Activated T-helper 1 cell treated with anti-CD3 and anti-CD28 coated beads, Interleukin-12 subunit alpha, Interleukin-12 subunit beta, Interleukin-2, Interleukin-4 antibody, amounts not matched to agents 30 ng/mL and 10 ng/mL and 1 ng/mL, durations not matched to agents 14 hours and 24 hours and 36 hours (primary cell): ENCODE measurements at places on chromosomes 2 and 18. TPM values are rescaled to one million over a fixed set of nuclear protein-coding genes. Genes with fewer than 3 reads are reported as not detected.

The SDC1 gene
- total RNA-seq: 0.26 and 0.27 TPM in 2 replicates

The CFC1 gene
- total RNA-seq: not detected in 2 replicates

DNA sequence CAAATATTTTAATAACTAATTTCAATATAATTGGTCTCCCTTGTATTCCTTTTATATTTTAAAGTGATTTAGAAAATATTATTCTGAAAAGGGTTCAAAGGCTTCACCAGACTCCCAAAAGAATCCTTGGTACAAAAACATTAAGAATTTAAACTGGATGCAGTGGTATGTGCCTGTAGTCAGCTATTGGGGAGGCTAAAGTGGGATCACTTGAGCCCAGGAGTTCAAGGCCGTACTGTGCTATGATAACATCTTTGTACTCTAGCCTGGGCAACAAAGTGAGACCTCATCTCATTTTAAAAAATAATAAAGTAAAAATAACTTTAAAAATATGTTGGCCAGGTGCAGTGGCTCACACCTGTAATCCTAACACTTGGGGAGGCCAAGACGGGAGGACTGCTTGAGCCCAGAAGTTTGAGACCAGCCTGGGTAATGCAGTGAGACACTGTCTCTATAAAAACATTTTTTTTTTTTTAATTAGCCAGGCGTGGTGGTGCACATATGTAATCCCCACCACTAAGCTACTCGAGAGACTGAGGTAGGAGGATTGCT lies 14.7 kb downstream of the NCL start:
- H3K27me3 ChIP-seq: no peaks in the 10 kb centered on the region
- no peak overlapping the region for H3K27ac ChIP-seq

DNA sequence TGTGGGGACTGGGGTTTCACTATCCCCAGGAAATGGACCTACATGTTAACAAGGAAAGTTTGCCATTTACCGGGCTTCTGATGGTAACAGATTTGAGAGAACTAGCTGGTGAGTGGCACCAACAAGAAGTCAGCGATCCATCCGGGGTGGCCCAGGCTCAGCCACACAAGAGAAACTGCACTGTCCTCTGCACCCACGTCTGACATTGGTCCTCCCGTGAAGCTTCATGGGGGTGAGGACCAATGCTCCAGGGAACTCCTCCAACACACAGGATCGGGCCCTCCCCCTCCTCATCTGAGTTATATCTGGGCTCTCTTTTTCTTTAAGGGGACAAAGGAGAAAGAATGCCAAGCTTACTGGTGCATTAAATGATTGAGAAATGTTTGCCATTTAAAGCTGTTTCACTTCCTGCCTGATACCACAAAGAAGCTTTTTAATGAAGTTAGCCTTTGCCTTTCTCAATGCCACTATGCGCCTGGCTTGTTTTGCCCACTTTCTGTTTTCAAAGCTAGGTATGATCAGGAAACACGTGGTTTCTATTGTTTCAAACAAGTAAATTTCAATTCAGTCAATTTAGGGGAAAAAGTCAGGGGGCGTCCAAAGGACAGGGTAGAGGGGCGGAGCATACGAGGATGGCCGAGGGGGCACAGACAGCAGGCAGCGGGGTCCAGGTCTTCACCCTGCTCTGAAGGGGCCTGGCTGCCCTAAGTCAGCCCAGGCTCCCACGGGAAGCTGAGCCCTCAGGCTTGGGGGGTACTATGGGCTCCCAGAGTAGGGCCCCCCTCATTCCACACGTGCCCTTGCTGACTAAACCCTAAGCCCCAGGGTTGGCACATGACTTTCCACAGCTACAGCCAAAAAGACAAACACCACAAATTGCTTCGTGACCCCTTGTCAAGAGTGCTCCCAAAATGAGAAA lies 204.0 kb upstream of the ID2 start:
- H3K27ac ChIP-seq: peak overlapping the region; percentile 76
- peaks cover 97% of the 10 kb centered on the region for H3K4me1 ChIP-seq
- no peak for DNase-seq
- H3K36me3 ChIP-seq: peaks cover 7% of the 10 kb centered on the region

- H3K27ac ChIP-seq: no peak overlapping the region
- DNase-seq: no peak
- no peaks in the 10 kb centered on the region for H3K36me3 ChIP-seq
Measured at GRCh38 chr2:192146069-192147015, 48.4 kb downstream of the TMEFF2 start.

- no peak overlapping the region for H3K27ac ChIP-seq
- peaks cover 25% of the 10 kb centered on the region for H3K27me3 ChIP-seq
- H3K4me1 ChIP-seq: peaks cover 5% of the 10 kb centered on the region
- DNase-seq: no peak
- no peak overlapping the region for H3K4me3 ChIP-seq
Measured at GRCh38 chr2:173568054-173568453, 213.4 kb downstream of the CDCA7 start.

The GREB1 gene
- 0.10 and 0.41 TPM in 2 replicates for total RNA-seq
